ENCODE measurements at places on chromosomes 13 and 19. TPM values are rescaled to one million over a fixed set of nuclear protein-coding genes. Genes with fewer than 3 reads are reported as not detected.

Gene SIGLECL1
- total RNA-seq, result not detected

Gene PALM3
- not detected for total RNA-seq

Gene OR4F17
- not detected for total RNA-seq

Gene NLRP11
- total RNA-seq, result not detected

Gene TMEM59L
- 0.64 TPM for total RNA-seq

Gene HPN
- total RNA-seq, result not detected

Gene SYNGR4
- not detected for total RNA-seq

Gene SLC7A10
- not detected for total RNA-seq

Gene CPT1C
- total RNA-seq, result 1.4 TPM

Gene FGF22
- total RNA-seq, result 0.16 TPM

Gene ZNF573
- 4.6 TPM for total RNA-seq

Gene NFIC
- 71.4 TPM for total RNA-seq

Gene GAPDHS
- total RNA-seq, result not detected

Gene FCER2
- total RNA-seq, result not detected

Gene TNFSF9
- 1.7 TPM for total RNA-seq

Gene FGF9
- total RNA-seq, result 2.4 TPM

Gene POGLUT2
- 9.3 TPM for total RNA-seq

Gene C19orf85
- not detected for total RNA-seq

Gene CACNG6
- 30.8 TPM for total RNA-seq

Gene NRTN
- not detected for total RNA-seq

Gene ZNF296
- not detected for total RNA-seq

Gene N4BP2L1
- total RNA-seq, result 2.4 TPM

Gene NLRP4
- not detected for total RNA-seq

Gene RNF225
- total RNA-seq, result not detected

Gene IRF2BP1
- total RNA-seq, result 52.6 TPM

Gene TTC9B
- not detected for total RNA-seq

Gene NCAN
- 0.05 TPM for total RNA-seq

Gene CLEC17A
- total RNA-seq, result not detected

Gene FFAR2
- not detected for total RNA-seq

Gene U2AF2
- total RNA-seq, result 67.0 TPM

Gene SIAH3
- total RNA-seq, result not detected

Gene ATP7B
- total RNA-seq, result 2.1 TPM

Gene PET100
- 8.8 TPM for total RNA-seq

Gene STK11
- total RNA-seq, result 94.9 TPM

Gene TMEM255B
- total RNA-seq, result 3.1 TPM

Gene TGFBR3L
- total RNA-seq, result 0.21 TPM

Gene PLIN4
- 0.32 TPM for total RNA-seq

Gene CNN1
- 6.3 TPM for total RNA-seq

Gene ZNF549
- 4.8 TPM for total RNA-seq

Gene MCEMP1
- not detected for total RNA-seq

Gene MAST1
- 0.42 TPM for total RNA-seq

Gene ZNF284
- 3.6 TPM for total RNA-seq

Gene ZNF256
- total RNA-seq, result 3.1 TPM

Gene LILRB3
- total RNA-seq, result not detected

Gene DENND1C
- not detected for total RNA-seq

Gene POLR2I
- total RNA-seq, result 72.6 TPM

Gene SPATA13
- total RNA-seq, result 11.9 TPM

Gene TMEM190
- not detected for total RNA-seq

Gene ZNF444
- 34.8 TPM for total RNA-seq

Gene KLK11
- not detected for total RNA-seq

Gene CSNK1G2
- 70.6 TPM for total RNA-seq

Gene ATCAY
- total RNA-seq, result not detected

Gene PRDX2
- total RNA-seq, result 130 TPM

Gene ZNF497
- total RNA-seq, result 1.5 TPM

Gene LRP3
- total RNA-seq, result 34.2 TPM

Gene KLF2
- total RNA-seq, result 13.7 TPM

Gene ZNF253
- total RNA-seq, result 12.9 TPM

Gene RGCC
- total RNA-seq, result 7.4 TPM

Gene ELSPBP1
- not detected for total RNA-seq

All from myocyte (in vitro differentiated cells).